Urinary bladder (tissue), 4 donors: ENCODE measurements at places on chromosomes 7 and 10. TPM values are rescaled to one million over a fixed set of nuclear protein-coding genes. Genes with fewer than 3 reads are reported as not detected.

Gene APBB1IP
- total RNA-seq: 4.1 TPM

Gene OR9A2
- 1.1 TPM for total RNA-seq

Gene SPDYE3
- not detected for total RNA-seq

Gene GPER1
- total RNA-seq: 1.9 TPM

Gene GRID2IP
- total RNA-seq: 0.32 TPM

Gene SFXN2
- total RNA-seq: 11.7 TPM

Gene DUSP5
- 8.5 TPM for total RNA-seq

Gene CALML3
- total RNA-seq: not detected

Gene ANKRD1
- 6.8 TPM for total RNA-seq

Gene MLXIPL
- 0.37 TPM for total RNA-seq

Gene PIK3AP1
- total RNA-seq: 6.6 TPM

Gene PAPOLB
- 2.2 TPM for total RNA-seq

Gene SPDYE9
- not detected for total RNA-seq
